ENCODE measurements at places on chromosomes 12 and 14.

DNA sequence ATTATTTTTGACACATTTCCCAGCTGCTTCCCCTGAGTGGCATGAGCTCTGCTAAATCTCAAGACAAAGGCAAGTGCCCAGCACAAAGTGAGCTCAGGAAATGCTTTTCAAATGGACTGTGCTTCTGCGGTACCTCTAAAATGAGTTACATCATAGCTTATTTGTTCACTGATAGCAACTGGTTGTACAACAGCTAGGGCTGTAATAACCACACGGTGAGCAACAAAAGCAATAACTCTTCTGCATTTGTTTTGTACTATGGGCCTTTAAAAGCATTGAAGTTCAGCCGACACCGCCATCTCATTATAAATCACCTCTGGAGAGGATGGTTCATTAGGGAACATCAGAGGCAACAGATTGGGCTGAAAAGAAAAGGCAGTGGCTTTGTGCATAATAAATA is 475.0 kb downstream of the GLT1D1 start:
- no peak for DNase-seq

GRCh38 chr12:68368327-68368726 is 36.2 kb upstream of the MDM1 start:
- no peak for DNase-seq

GRCh38 chr12:107106241-107107025 is 13.1 kb upstream of the CRY1 start:
- no peak for DNase-seq

- DNase-seq = no peak
Measured at GRCh38 chr12:7695237-7695560, 376 bp downstream of the GDF3 start.

All from bone marrow (tissue), 2 donors.